ENCODE measurements at places on chromosomes 12 and 14. TPM values are rescaled to one million over a fixed set of nuclear protein-coding genes. Genes with fewer than 3 reads are reported as not detected.
A peak's percentile ranks its signal among the peaks of the same experiment; 100 is the strongest.

Gene HOXC10
- not detected for total RNA-seq

- DNase-seq: no peak
- H3K36me3 ChIP-seq: no peaks in the 10 kb centered on the region
- H3K27me3 ChIP-seq: no peaks in the 10 kb centered on the region
- H3K27ac ChIP-seq: no peak overlapping the region
- H3K4me3 ChIP-seq: no peak overlapping the region
- no peaks in the 10 kb centered on the region for H3K4me1 ChIP-seq
These were observed 110.4 kb upstream of the NAV3 start for GRCh38 chr12:77720258-77720657.

GRCh38 chr14:95216008-95216407 is 58.7 kb upstream of the DICER1 start:
- no peaks in the 10 kb centered on the region for H3K27me3 ChIP-seq
- DNase-seq: no peak
- H3K4me3 ChIP-seq: no peak overlapping the region
- no peaks in the 10 kb centered on the region for H3K36me3 ChIP-seq
- H3K4me1 ChIP-seq: no peaks in the 10 kb centered on the region

GRCh38 chr12:57813111-57813970 is 5.2 kb downstream of the AVIL start:
- DNase-seq: no peak
- H3K27me3 ChIP-seq: no peaks in the 10 kb centered on the region
- peaks cover 34% of the 10 kb centered on the region for H3K36me3 ChIP-seq
- H3K27ac ChIP-seq: no peak overlapping the region

GRCh38 chr12:118840399-118840798 is 140.9 kb upstream of the SRRM4 start:
- no peak for DNase-seq
- H3K36me3 ChIP-seq: no peaks in the 10 kb centered on the region
- H3K4me3 ChIP-seq: no peak overlapping the region
- H3K4me1 ChIP-seq: no peaks in the 10 kb centered on the region

DNA sequence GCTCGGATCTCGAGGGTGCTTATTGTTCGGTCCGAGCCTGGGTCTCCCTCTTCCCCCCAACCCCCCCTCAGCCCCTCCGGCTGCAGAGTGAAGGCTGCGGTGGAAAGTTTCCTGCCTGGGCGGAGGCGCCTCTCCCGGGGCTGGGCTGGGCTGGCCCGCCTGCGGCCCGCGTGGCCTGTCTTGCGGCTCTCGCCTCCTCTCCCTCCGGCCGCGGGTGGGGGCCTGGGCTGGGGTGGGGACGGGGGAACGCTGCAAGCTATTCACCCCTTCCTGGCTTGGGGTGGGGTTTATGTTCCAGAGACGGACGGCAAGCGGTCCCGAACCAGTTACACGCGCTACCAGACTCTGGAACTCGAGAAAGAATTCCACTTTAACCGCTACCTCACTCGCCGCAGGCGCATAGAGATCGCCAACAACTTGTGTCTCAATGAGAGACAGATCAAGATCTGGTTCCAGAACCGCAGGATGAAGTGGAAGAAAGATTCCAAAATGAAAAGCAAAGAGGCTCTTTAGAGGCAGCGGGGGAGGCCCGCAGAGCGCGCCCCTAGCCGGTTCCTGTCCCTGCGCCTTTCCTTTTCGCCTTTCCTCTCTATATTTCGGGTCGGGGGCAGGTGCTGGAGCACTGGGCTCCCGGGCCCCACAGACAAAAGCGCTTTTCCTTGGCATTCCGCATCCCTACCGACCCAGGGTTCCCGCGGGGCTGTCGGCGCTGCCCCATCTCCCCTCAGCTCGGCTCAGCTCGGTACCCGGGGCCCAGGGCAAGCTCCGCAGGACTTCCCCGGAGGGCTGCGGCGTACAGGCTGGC is 1.3 kb downstream of the HOXC5 start:
- H3K4me1 ChIP-seq: peaks cover 34% of the 10 kb centered on the region
- H3K27me3 ChIP-seq: peaks cover 53% of the 10 kb centered on the region
- H3K36me3 ChIP-seq: no peaks in the 10 kb centered on the region
- H3K4me3 ChIP-seq: no peak overlapping the region
- H3K27ac ChIP-seq: no peak overlapping the region
- DNase-seq: no peak

DNA sequence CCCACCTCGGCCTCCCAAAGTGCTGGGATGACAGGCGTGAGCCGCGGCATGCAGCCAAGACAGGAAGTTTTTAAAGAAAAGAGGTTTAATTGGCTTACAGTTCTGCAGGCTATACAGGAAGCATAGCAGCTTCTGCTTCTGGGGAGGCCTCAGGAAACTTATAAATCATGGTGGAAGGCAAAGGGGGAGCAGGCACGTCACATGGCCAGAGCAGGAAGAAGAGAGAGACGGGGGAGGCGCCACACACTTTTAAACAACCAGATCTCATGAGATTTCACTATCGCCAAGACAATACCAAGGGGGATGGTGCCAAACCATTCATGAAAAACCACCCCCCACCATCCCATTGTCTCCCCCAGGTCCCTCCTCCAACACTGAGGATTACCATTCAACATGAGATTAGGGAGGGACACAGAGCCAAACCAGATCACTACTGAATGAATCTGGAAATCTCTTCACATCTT is 14.1 kb downstream of the CCDC63 start:
- no peaks in the 10 kb centered on the region for H3K27me3 ChIP-seq
- H3K36me3 ChIP-seq: no peaks in the 10 kb centered on the region
- no peaks in the 10 kb centered on the region for H3K4me1 ChIP-seq
- H3K4me3 ChIP-seq: no peak overlapping the region
- no peak for DNase-seq

Gene DUSP6
- 54.1 TPM for total RNA-seq

DNA sequence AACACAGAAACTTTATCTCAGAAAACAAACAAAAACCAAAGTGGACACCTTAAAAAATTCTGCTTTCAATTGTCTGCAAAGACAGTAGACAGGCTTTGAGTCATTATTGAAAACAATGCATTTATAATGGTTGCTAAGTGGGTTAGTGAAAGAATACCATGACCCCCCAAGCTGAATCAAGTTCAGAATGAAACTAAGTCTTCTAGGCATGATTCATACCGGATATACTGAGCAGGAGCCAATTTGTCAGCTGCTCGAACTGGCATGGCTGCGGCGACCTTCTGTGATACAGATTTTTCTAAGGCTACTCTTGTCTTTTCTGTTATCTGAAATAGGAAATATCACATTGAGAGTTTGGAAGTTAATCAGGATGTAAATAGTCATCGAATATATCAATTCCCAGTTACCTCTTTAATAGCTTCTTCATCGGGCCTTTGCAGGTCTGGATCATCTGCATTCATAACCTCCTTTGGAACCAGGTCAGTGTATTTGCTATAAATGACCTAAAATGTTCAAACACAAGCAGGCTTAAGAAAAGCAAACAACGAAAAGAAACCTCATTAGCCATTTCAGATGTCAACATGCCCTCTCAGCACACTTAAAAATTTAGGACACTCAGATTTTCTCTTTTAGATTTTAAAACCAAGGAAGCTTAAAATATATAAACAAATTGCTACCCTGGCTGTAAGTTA is 22.3 kb downstream of the SNW1 start:
- H3K4me3 ChIP-seq: no peak overlapping the region
- DNase-seq: no peak
- H3K4me1 ChIP-seq: peaks cover 13% of the 10 kb centered on the region
- H3K36me3 ChIP-seq: peaks cover 56% of the 10 kb centered on the region
- H3K27me3 ChIP-seq: no peaks in the 10 kb centered on the region

GRCh38 chr12:19227880-19228210 is 98.3 kb downstream of the PLEKHA5 start:
- H3K27me3 ChIP-seq: no peaks in the 10 kb centered on the region
- H3K36me3 ChIP-seq: no peaks in the 10 kb centered on the region
- DNase-seq: no peak
- no peak overlapping the region for H3K4me3 ChIP-seq
- peak overlapping the region; percentile 24 for H3K27ac ChIP-seq

Gene COL2A1
- not detected for total RNA-seq

Gene CABP1
- 0.71 TPM for total RNA-seq

DNA sequence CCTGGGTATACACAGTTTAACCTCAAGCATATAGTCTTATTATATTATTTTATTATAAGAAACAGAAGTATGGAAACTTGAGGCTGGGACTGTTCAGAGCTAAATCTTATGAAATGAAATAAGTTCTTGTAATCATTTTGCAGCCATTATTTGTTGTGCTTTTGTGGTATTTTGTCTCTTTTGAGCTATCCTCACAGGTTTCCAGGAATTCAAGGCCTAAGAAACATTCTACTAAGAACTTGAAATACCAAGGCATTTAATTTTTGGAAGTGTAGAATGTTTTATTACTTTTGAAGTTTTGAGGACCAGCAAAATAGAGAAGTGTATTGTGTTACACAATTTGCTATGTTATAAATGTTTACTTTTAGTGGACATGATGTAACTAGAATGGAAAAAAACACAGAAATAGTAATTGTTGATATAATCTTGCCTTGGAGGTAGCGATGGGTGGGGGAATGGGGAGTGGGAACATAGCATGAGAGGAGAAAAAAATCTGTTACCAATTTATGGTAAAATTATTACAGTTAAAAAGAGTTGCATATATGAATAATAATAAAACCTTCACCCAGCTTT is 81.7 kb downstream of the CRADD start:
- H3K4me1 ChIP-seq: no peaks in the 10 kb centered on the region
- no peak for DNase-seq
- H3K27ac ChIP-seq: no peak overlapping the region
- no peaks in the 10 kb centered on the region for H3K36me3 ChIP-seq

Gene CLEC1B
- not detected for total RNA-seq
